Ecto neural progenitor cell (in vitro differentiated cells): ENCODE measurements at places on chromosomes 2 and 18.

- DNase-seq, result peak; percentile 71
Observed at GRCh38 chr2:893311-893710, 57.3 kb upstream of the SNTG2 start.

GRCh38 chr2:9256570-9257043 lies 50.0 kb downstream of the ASAP2 start:
- no peak for DNase-seq

DNA sequence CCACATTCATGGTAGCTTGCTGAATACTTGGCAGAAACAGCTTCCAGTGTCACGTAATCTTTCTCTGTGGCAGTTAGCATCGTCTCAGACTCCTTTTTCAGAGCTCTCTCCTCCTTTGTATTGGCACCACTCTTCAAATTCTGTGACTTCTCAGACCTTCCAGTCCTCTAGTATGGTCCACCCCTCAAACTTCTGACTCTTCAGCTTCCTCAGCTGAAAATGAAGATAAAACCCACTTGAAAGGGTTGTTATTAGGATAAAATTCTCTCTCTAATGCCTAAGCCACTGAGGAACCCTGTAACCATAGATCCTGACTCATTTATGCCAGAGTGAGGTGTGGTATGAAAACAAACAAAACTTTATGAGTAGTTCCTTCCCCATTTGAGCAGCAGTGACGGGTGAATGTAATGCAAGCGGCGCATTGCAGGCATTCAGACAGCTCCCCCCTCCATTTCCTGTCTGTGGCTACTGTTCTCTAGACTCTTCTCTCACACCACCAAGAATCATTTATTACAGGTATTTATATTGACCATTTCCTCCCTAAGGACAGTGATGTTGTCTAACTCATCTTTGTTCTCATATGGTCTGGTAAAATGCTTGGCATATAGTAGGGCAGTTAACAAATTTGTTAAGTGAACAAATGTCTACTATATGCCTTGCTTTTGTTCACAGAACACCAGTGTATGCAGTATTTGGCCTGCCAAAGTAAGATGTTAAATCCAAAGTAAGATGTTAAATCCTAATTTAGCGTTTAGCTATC lies 35.3 kb downstream of the GALNT1 start:
- DNase-seq, result no peak

- no peak for DNase-seq
Observed at GRCh38 chr2:45732946-45733345, 81.5 kb downstream of the PRKCE start.

DNA sequence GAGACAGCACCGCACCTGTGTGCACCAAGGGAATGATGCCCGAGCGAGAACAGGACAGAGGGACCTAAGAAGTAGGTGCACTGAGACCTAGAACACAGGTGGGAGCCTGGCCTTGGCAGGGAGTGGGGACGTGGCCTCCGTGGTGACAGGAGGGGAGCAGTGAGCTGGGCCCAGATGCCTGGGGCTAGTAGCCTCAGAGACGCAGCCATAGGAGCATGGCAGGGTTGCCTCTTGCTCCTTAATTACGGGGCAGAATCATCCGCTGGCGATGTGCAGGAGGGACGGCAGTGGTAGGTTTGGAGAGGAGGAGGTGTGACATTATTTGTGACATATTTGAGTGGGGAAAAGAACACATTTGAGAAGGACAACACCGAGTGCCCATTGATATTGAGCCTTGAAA lies 57.0 kb upstream of the HPCAL1 start:
- no peak for DNase-seq

DNA sequence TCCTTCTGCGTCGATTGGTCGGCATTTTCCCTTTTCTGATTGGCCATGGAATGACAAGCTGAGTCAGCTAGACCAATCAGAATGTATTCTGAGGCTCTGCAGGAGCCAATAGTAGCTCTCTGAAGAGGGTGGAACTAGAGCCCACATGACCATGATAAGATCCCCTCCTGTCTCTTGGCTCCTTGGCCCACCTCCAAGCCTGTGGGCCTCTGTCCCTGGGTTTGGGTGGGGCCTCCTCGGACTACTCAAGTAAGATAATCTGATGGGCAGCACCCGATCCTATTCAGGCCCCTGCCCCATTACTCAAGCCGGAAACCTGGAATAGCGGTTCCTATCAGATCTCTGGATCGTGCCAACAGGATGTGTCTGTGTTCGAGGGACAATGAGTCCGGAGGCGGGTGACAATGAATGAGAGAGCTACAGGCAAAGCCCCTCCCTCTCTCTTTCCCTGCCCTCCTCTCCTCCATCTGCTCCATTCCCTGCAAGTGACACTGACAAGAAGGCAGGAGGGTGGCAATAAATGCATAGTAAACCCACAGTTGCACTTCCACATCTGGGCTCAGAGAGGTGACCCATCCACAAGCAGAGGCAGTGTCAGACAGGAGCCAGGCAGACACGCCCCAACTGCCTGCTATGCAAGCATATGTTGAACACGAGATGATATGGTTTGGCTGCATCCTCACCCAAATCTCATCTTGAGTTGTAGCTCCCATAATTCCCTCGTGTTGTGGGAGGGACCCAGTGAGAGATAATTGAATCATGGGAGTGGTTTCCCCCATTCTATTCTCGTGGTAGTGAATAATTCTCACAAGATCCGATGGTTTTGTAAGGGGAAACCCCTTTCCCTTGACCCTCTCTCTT lies 114.7 kb downstream of the TNS1 start:
- no peak for DNase-seq

- no peak for DNase-seq
Observed at GRCh38 chr18:42583283-42583731, 532.2 kb downstream of the RIT2 start.

DNA sequence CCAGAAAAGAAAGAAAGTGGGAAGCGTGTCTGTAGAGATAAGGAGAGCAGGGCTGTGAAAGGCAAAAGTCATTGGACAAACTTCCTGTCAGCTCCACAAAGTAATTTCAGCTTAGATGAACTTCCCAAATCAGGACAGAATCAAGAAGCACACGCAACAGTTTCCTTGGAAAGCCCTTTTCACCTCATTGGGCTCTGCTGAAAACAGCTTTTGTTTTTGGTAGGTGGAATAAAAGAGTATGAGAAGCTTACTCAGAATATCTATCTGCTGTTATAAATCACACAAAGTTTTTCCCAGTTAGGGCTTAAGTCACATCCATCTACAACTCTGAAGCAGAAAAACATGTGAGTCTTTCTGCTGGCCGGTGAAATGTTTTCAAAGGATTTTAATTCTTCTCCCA lies 42.4 kb upstream of the EFEMP1 start:
- no peak for DNase-seq

DNA sequence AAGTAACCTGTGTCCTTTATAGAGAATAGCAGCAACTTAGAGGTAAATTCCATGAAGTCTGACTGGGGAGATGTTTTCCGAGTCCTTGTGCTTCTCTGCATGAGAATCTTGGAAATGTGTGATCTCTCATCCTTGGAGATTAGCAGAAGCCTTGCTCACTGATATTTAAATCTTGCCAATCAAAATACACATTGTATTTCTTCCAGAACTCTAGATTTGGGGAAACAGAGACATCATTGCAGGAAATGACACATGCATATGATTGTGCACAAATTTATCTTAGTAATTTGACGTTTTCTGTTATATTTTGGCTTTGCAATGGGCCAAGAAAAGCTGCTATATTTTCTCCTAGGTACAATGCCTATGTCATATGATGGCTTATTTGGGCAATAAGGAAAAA lies 182.6 kb downstream of the ZNF804A start:
- DNase-seq, result no peak

DNA sequence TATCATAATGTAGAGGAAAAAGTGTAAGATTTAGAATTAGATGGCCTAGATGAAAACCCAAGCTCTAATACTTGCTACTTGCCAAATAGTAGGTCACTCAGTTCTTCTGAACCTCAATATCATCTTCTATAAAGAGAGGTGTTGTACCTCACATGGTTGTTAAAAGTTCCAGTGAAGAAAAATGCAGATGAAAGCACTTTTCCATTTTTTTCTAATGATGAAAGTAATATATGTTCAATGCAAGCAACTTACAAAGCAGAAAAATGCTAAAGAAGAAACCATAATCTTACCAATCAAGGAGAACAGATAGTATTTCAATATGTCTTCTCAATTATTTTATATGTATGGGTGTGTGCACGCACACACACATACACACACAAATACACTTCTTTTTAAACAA lies 52.7 kb upstream of the TMEM17 start:
- DNase-seq, result no peak

GRCh38 chr2:236967499-236967783 lies 118.2 kb upstream of the COPS8 start:
- DNase-seq, result no peak

- no peak for DNase-seq
Observed at GRCh38 chr2:20187331-20187730, 37.6 kb downstream of the SDC1 start.

- DNase-seq, result no peak
Observed at GRCh38 chr2:120944575-120944974, 208.9 kb downstream of the GLI2 start.

DNA sequence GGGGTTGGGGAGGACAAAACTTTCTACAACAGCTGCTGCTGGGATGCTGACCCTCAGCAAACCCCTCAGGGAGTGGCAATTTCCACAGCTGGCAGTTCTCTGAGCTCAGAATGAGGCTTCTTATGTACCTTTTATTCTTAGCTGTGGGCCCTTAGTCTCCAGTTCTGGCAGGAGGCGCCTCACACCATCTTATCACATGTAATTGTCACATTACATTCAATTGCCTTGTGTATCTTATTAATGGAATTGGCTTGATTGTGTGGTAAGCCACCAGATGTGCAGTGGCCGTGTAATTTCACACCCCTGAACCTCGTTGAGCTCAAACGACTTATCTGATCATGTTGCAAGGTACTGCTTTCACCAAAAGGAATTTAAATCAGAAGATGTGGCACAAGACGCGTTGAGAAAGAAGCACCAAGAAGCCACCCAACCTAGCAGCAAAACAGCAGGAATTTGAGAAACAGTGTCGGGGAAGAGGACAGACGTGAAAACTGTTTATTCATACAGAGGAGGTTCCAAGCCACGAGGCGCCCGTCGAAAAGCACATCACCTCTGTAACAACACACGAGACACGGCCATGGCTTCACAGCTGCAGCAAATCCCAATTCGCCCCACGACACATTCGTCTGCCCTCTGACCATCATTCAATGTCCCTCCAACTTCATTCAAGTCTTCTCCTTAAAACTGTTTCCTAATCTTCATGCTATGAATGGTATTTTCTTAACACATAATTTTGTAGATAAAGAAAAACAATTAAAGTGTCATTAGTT lies 53.6 kb upstream of the LPIN2 start:
- no peak for DNase-seq

GRCh38 chr2:150621526-150622213 lies 134.2 kb upstream of the RND3 start:
- no peak for DNase-seq

DNA sequence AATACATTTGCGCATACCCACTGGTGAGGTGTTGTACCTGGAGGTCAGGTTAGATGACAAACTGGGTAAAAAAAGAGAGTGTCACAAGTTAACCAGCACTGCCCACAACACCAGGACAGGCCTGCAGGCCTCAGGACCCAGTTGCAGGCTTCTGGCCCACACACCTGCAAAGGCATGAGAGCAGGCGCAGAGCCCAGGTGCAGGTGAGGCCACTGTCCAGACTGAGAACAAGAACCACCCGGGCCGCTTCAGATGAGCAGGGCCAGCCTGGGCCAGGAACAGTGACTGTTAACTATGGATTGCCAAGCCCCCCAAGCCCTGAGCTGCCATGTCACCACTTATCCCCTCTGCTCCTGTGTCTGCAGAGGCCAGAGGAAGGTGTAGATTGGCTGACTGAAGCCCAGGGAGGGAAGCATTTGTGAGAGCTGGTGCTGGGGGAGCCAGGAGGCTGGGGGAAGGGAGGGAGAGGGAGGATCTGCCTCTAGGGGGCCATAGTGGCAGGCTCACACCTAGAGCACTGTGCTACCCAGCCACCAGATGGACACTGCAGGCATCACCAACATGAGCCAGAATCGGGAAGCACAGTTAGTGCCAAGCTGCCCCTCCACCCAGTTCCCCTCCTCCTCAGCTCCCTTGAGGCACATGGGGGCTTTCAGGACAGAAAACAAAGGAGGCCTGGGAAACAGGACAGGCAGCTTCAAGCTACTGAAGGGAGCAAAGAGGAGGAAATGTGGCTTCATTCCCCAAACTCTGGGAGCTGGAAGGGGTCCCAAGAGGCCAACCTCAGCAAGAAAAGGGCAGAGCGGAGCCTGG lies 35.4 kb downstream of the SFXN5 start:
- no peak for DNase-seq

GRCh38 chr2:40559175-40559574 lies 107.3 kb upstream of the SLC8A1 start:
- DNase-seq, result no peak

DNA sequence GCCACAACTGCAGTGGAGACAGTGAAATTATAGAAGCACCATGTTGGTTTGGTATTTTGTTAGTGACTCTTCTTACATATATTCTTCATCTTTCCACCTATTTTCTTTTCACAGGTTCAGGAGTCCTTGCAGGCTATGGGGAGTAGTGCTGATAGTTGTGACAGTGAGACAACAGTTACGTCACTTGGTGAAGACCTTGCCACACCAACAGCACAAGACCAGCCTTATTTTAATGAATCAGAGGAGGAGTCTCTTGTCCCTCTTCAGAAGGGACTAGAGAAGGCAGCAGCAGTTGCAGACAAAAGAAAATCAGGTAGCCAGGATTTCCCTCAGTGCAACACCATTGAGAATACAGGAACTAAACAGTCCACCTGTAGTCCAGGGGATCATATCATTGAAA lies 23.6 kb downstream of the ITPRID2 start:
- DNase-seq, result no peak

DNA sequence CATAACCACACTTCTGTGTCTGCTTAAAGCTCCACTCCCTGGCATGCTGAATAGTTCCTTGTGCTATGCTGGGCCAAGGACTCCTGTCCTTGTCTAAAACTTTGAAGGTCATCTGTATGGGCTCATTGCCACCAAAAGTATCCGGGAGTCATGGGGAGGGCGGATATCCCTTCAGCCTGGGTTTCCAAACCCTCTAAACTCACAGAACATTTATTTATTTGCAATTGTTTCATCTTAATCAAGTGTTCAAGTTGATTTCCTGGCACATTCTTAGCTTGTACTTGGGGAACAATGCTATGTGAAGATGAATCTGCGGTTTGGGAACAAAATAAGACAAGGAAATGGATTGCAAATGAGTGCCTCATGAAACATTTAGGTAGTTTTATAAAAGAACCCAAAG lies 1.8 kb downstream of the NOSTRIN start:
- DNase-seq, result no peak

DNA sequence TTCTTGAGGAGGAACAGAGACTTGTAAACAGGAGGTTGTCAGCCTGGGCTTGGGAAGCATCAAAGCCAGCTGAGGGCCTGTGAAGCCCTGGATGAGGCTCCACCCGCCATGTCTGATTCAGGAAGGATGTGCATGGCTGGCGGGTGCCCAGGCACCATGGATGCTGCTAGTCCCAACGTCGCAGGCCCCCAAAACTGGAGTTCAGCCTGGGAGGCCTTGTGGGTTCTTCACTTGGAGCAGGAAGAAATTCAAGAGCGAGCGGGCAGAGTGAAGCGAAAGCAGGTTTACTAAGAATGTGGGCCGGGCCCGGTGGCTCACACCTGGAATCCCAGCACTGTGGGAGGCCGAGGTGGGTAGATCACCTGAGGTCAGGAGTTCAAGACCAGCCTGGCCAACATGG lies 12.1 kb upstream of the PXDN start:
- DNase-seq, result no peak
